Esophagus (tissue), 2 donors: ENCODE measurements at places on chromosomes 16 and 17. TPM values are rescaled to one million over a fixed set of nuclear protein-coding genes. Genes with fewer than 3 reads are reported as not detected.

Gene CHST4
- polyA plus RNA-seq, result 0.01 TPM

Gene C17orf75
- polyA plus RNA-seq, result 7.3 TPM

Gene CFAP97D1
- 0.01 TPM for polyA plus RNA-seq

Gene SOST
- not detected for polyA plus RNA-seq
